ENCODE measurements at places on chromosomes 4 and X. TPM values are rescaled to one million over a fixed set of nuclear protein-coding genes. Genes with fewer than 3 reads are reported as not detected.

The EFNB1 gene
- total RNA-seq: 8.7 TPM

The FGF5 gene
- 0.32 TPM for total RNA-seq

The MAB21L2 gene
- not detected for total RNA-seq

The MAGEE2 gene
- not detected for total RNA-seq

The IQCM gene
- total RNA-seq: not detected

The TRIM75 gene
- not detected for total RNA-seq

The ART3 gene
- total RNA-seq: not detected

The ANXA10 gene
- total RNA-seq: 2.6 TPM

The TMSB4X gene
- total RNA-seq: 6,011 TPM

The F11 gene
- total RNA-seq: not detected

The MAGEA10 gene
- total RNA-seq: 0.05 TPM

The MAMLD1 gene
- 6.3 TPM for total RNA-seq

The RAB39B gene
- 0.83 TPM for total RNA-seq

The SLC10A6 gene
- total RNA-seq: not detected

The ETDA gene
- not detected for total RNA-seq

The UCP1 gene
- total RNA-seq: not detected

The MTNR1A gene
- total RNA-seq: 0.43 TPM

The SPACA5 gene
- total RNA-seq: not detected

The GPRASP1 gene
- 0.21 TPM for total RNA-seq

The MAGEB10 gene
- total RNA-seq: not detected

The UBE2A gene
- total RNA-seq: 133 TPM

The GPC4 gene
- total RNA-seq: 0.02 TPM

The BANK1 gene
- total RNA-seq: 0.81 TPM

The HSFX4 gene
- total RNA-seq: 0.09 TPM

The CXorf51B gene
- not detected for total RNA-seq

The LANCL3 gene
- not detected for total RNA-seq

The CT45A10 gene
- total RNA-seq: 0.31 TPM

The DDX53 gene
- not detected for total RNA-seq

The ATP1B4 gene
- not detected for total RNA-seq

The RAB33A gene
- total RNA-seq: 0.13 TPM

The FRG2 gene
- not detected for total RNA-seq

The TCEAL2 gene
- not detected for total RNA-seq

The LARP7 gene
- total RNA-seq: 23.0 TPM

The TRIM61 gene
- not detected for total RNA-seq

The KCTD8 gene
- not detected for total RNA-seq

The SOWAHD gene
- 0.10 TPM for total RNA-seq

The CENPVL2 gene
- total RNA-seq: not detected

The CPZ gene
- total RNA-seq: 0.15 TPM

The DUX4 gene
- total RNA-seq: not detected

The CACNA1F gene
- total RNA-seq: not detected

The CCDC149 gene
- 2.4 TPM for total RNA-seq

The ARX gene
- 0.38 TPM for total RNA-seq

The PPP2R2C gene
- total RNA-seq: 31.0 TPM

The ALAS2 gene
- not detected for total RNA-seq

The APLN gene
- 0.82 TPM for total RNA-seq

The HPRT1 gene
- total RNA-seq: 97.2 TPM

The PSAPL1 gene
- total RNA-seq: 0.33 TPM

The GYPA gene
- total RNA-seq: not detected

The BRS3 gene
- total RNA-seq: not detected

The TBX22 gene
- not detected for total RNA-seq

The ZFYVE28 gene
- 2.6 TPM for total RNA-seq

The HMGN5 gene
- total RNA-seq: 2.3 TPM

The ZIC3 gene
- total RNA-seq: not detected

The FAM9C gene
- total RNA-seq: not detected
